ENCODE measurements at places on chromosomes 5 and 9.
A peak's percentile ranks its signal among the peaks of the same experiment; 100 is the strongest.

DNA sequence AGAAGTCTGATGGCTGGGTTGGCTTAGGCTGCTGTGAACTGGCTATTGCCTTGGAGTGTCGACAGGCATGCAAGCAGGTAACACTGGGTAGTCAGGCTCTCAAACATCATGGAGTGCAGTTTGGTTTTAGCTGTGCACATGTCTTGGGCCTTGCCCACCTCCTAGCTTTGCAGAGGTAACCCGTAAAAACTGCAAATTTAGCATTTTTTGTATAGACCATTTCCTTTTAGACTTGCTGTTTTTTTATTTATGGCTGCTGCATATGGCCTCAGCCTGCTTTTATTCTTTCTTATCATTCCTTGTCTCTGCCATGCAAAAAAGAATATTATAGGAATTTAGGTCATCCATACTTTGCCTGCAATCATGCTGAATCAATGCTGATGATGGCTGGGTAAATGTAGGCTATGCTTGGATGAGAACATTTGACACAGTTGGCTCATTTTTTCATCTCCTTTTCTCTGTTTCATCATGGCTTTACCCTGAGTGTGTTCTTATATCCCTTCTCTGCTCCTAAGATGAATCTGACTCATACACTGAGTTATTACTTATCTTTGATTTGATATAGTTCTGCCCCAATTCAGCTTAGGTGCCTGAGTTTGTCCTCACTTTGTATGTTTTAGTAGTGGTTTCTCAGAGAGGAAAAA is 27.2 kb downstream of the RECK start:
- peak; percentile 11 for DNase-seq

DNA sequence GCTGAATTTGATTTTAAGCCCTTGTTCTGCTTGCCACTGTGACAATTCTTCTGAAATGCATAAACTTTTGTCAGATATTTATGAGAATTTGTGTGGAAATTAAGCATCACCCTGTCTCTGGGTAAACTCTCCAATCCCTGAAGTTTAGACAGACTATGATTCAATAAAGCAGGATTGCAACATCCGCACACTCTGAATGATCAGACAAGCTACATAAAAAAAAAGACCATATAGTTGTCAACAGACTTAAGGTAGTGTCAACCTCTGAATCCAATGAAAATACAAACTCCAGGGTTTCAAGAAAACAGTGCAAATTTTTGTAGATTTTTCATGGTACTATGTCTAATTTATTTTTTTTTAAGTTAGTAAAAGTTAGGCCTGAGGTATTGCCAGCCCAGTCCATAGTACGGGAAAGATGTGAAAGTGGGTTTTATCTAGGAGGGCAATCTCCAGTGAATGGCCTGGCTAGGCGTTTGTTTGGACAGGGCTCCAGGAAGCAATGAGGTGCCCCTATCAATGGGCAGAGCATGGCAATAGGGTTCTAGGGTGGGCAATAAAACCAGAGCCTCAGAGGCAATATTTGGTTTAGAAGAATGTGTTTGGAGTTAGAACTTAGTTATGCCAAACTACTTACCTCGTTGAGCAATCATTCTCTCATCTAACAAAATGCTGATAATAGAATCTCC is 762.6 kb upstream of the SEMA6A start:
- no peak for DNase-seq

- no peak for DNase-seq
Measured at GRCh38 chr9:12699529-12699928, 6.3 kb downstream of the TYRP1 start.

GRCh38 chr9:101027733-101028345 is 688 bp upstream of the PLPPR1 start:
- DNase-seq, result no peak

GRCh38 chr9:32394381-32395049 is 10.1 kb downstream of the ACO1 start:
- DNase-seq, result no peak

GRCh38 chr9:77820293-77820954 is 172.3 kb upstream of the GNA14 start:
- no peak for DNase-seq

DNA sequence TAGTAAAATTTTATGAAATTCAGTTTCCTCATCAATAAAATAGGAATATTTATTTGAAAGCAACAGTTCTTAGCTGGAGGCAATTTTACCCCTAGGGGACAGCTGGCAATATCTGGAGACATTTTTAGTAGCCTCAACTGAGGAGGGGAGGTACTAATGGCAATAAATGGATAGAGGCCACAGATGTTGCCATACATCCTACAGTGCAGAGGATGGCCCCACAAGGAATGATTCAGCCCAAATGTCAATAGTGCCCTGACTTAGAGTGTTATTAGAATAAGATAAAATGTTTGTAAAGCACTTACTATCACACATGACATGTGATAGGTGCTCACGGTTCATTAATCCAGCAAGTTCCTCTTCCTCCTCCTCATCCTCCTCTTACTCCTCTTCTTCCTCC is 293.6 kb downstream of the KCTD16 start:
- no peak for DNase-seq

DNA sequence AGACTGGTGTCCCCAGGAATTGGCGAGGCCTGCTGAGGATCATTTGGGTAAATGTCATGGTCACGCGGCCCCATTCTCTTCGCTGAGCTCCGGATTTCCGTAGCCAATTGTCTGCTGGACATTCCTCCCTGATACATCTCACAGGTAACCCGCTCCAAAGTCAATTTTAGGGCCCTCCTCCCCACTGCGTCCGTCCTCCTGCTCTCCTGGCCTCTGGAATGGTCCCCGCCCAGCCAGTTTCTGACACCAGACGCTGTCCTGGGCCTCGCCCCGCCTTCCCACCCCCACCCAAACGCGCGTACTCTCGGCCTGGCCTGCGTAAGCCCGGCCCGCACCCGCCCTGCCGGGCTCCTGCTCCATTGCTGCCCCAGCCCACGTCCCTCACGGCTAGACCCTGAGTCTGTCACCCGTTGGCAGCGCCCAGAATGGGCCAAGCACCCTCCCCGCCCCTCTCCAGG is 202.0 kb downstream of the AUH start:
- no peak for DNase-seq

GRCh38 chr5:154831451-154831850 is 19.0 kb downstream of the FAXDC2 start:
- no peak for DNase-seq

- DNase-seq, result no peak
Measured at GRCh38 chr5:181160-181559, 10.1 kb upstream of the LRRC14B start.

- no peak for DNase-seq
Measured at GRCh38 chr5:141867139-141867538, 11.1 kb downstream of the PCDH1 start.

DNA sequence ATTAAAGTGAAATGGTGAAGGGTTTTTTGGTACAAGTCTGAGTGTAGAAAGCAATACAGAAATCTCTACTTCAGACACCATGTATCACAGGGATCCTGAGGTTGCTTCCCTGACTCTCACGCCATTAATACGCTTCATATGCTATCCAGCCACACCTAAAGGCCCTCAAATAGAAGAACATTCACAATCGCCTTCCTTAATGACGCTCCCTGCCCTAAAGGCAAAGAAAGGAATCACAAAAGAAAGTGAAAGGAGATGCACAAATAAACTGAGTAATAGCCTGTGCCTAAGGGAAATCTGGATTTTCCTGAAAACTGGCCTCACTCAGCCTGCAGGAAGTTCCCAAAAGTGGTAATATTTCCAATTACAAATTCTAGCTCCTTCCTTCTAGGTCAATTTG is 1002.7 kb upstream of the DMAC1 start:
- DNase-seq, result no peak

DNA sequence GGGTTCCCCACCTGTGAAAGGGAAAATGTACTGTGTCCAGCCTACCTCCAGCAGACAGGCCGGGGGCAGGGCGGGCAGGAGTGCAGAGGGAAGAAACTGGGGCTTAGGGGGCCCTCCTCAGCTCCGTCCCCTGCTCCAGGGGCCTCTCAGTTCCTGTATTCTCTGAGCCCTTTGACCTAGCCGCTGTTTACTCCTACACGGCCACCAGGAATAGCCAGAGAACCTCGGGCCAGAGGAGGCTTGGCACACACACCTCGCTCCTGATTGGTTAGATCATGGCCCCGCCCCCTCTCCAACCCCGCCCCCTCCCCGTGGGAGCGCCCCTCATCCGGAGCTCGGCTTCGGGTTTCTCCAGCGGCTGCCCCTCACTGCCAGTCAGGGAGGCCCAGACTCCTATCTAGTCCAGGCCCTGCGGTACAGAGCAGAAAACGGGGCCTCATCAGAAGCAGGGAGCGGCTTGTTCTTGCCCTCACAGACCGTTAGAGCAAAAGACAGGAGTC is 2.2 kb downstream of the ST6GALNAC6 start:
- DNase-seq, result no peak

GRCh38 chr9:124749781-124750180 is 21.3 kb downstream of the NR6A1 start:
- no peak for DNase-seq

DNA sequence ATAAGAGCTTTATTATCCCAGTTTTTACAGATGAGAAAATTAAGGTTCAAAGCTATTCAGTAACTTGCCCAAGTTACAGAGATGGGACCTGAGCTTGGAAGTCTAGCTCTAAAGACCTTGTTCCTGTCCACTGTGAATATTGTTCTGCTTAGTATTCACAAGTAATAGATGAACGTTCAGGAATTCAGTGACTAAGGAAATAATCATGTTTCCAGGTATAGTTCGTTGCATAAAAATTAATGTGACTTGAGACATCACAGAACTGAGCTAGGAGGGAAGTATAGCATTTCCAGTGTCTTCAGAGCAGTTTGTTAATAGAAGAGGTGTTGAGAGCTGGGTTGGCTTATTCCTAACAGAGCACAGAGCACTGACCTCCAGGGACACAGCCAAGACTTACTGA is 136.1 kb downstream of the FGF1 start:
- DNase-seq, result no peak

DNA sequence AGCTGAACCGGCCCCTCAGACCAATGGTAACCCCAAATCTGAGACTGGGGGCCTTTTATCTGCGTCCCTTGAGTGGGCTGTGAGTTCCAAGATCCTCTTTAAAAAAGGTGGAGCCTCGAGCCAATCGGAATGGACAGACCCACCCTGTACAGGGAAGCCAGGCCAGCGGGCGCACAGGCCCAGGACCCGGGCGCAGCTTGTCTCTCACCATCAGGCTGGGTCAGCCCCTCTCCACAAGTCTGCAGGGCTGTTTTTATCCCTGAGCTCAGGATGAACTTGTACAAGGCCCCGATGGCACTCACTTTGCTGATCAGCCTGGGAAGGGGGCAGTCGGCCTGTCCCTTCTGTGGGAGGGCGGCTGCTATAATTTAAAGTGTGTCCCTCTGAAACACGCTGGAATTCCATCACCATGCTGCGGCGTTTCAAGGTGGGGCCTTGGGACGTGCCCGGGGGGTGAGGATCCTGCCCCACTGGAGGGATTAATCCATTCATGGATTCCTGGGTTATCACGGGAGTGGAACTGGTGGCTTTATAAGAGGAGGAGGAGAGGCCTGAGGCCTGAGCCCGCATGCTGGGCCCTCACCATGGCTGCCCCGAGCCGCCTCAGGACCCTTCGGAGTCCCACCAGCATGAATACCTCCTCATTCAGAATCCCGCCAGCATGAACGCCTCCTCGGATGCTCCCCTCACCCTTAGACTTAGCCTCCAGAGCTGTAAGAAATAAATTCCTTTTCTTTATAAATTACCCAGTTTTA is 14.1 kb downstream of the EXD3 start:
- DNase-seq, result no peak

DNA sequence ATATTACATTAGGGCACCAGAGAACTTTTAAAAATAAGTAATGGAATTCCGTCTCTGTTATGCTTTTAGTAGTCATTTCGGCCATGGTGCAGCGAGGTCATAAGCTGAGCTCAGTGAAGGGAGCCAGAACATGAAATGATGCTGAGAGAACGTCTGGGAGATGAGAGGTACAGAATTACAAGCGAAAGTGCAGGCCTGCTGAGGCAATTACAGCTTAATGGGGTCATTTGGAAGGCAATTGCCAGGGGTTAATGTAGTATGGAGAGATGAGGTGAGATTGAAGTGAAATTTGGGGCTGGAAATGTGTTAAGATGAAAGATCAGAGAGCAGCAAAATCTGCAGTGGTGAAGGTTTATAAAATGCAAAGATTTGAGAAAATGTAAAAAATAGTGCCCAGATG is 96.5 kb downstream of the PBX3 start:
- DNase-seq, result no peak

- peak; percentile 95 for DNase-seq
Measured at GRCh38 chr9:89690334-89690912, 85.6 kb downstream of the GADD45G start.

DNA sequence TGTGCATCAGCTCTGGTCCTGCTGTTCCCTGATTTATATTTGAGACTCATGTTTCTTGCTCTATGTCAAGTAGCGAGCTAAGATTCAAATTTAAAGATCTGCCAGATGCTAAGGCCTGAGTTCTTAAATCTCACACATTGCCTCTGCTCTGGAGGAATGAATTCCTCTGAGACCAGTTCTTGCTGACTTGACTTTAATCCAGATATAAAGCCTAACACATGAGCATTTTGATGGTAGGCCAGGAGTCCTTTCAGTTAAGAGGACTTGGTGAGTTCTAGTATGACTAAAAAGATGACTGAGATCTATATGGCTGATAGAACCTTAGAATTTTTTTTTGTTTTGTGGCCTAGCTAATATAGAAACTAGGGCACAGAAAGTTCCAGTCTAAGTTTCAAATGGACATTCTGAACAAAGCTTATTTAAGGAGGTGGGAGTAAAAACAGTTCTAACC is 1.3 kb upstream of the INIP start:
- DNase-seq, result no peak

GRCh38 chr5:143542798-143543144 is 139.3 kb upstream of the NR3C1 start:
- DNase-seq, result no peak

DNA sequence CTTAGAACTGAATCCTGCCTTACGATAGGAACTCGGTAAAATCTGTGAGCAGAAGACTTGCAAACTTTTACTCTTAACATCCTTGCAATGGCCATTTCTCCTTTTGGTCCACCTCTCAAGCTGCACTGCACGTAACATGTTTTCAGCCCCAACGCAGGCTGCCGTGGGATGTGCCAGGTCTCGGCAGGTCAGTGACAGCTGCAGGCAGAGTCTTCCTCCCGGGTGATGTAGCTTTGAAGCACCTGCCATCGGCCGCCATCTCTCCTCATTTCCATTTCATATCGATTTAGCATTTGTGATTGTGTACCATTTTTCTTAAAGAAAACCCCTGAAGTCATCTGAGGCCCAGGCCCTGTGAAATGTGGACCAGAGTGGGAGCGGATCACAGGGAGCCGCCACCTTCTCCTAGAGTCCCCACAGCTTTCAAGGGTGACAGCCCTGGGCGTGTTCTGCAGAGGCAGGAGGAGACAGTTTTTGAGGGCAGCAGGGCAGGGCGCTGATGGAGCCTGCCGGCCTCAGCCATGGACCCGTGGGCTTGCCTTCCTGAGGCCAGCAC is 25.8 kb upstream of the LPCAT1 start:
- no peak for DNase-seq

- DNase-seq, result no peak
Measured at GRCh38 chr9:105345626-105346025, 101.2 kb downstream of the SLC44A1 start.

Data from MM.1S (cell line).